NCI-H2029 treated with DMSO at 0.1 percent for 48 hours (cell line): ENCODE measurements at places on chromosomes 16 and 17.

DNA sequence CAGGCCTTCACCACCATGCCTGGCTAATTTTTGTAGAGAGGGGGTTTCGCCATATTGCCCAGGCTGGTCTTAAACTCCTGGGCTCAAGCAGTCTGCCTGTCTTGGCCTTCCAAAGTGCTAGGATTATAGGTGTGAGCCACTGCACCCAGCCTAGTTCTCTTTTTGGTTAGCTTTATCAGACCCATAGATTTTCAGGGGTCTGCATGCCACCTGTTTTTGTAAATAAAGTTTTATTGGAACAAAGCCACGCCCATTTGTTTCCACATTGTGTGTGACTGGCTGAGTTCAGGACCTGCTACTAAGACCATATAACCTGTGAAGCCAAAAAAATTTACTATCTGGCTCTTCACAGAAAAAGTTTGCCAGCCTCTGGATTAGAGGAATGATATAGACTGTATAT is 7.6 kb downstream of the PSMD11 start:
- no peak for DNase-seq

DNA sequence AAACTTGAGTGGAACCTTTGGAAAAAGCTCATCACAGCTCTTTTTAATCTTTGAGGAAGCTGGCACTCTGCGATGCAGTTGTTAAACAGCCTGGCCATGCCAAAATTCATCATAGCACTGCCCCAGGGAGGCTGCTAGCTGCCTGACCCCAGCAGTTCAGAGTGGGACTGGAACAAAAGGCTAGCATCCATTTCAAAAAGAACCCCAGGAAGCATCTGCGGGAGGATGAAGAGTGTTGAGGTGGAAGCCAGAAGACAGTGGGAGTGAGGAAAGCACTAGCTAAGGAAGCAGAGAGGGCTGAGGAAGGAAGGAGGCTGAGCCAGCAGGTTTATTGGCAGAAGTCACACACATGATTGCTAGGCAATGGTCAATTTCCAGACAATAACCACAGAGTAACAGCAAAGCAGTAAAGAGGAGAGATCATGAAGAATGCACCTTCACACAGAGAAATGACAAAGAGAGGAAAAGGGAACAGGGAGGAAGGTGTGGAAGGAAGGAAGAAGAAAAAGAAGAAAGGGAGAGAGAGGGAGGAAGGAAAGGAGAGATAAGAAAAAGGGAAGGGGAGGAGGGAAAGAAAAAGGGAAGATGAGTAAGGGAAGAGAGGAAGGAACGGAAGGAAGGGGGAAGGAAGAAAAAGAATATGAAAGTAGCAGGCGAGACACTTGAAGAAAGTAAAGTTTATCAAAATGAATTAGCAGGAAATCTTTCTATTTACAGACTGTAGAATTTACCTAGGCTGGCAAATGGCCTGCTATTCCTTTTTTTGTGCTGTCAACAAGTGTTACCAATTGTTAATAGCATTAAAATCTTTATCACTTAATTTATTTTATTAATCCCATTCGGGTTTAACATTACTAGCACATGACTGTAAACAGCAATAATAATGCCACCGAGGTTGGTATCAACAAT is 270.0 kb upstream of the PSMD7 start:
- no peak for DNase-seq

DNA sequence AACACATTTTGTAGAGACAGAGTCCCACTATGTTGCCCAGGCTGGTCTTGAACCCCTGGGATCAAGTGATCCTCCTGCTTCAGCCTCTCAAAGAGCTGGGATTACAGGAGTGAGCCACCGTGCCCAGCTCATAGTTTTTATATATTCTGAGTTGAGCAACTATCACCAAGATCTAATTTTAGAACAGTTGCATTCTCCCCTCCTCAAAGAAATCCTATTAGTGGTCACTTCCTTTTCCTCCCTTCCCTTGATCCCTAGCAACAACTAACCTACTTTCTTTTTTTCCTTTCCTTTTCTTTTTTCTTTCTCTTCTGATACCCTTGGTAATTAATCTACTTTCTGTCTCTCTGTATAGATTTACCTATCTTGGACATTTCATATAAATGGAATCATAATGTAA is 61.5 kb upstream of the B4GALNT2 start:
- DNase-seq, result no peak

- DNase-seq, result no peak
Measured at GRCh38 chr16:70635336-70636016, 10.9 kb upstream of the IL34 start.

DNA sequence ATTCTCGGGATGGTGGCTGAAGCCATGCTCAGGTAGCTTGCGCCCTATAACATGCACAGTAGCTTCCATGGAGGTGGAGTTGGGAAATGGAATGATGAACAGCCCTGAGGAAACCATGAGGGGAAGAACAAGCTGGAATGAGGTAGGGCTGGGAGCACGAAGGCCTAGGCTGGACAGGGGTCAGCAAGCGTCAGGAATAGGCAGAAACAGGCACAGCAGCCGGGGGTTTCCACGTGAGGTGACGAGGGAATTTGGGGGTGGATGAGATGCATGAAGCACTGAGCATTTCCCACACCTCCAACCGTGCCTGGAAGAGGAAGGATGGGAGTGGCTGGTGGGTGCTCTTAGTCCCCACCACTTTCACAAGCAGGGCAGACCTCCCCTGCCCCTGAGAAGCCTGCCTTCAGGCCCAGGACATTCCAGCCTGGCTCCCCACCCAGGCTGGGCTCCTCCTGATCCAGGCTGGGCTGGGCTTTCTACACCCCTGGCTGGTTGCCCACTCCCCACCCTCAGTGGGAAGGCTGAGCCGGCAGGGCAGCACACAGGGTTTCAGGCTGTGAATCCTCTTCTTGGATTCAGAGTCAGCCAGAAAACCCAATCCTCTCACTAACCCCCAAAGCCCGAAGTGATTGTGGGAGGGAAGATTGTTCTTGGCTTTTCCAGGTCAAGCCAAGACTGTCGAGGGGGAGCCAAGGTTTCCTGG is 21.9 kb downstream of the PLEKHG4 start:
- DNase-seq, result no peak

DNA sequence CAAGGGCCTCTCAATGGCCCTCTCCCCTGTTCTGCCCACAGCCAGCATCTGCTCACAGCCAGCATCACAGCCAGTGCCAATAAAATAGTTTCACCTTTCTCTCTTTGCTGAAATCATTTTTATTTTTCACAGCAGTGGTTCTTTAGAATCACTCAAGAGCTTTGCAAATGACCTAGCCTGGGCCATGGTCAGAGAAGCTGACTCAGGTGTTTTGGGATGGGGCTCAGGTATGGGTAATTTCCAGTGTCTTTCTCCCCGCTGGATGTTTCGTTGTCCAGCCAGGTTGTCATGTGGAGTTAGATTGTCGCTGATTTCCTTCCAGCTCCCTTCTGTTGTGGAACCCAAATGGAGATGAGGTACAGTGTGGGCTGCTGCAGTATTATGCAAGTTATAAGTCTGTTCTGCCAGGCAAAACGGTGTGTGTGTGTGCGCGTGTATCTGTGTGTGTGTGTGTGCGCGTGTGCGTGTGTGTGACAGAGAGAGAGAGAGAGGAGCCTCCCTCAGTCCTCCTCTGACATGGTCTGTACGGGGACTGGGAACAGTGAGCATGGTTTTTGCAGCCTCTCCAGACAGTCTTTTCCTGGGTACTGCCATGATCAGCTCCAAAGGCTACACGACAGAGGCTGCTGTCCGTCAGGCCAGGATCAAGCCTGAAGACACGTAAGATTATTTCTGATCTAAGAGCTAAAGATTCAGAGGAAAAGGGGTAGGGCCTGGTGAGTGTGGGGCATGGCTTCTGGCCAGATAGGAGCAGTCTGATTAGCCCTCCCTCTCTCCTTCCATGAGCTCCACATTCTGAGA is 1.4 kb upstream of the PMP22 start:
- DNase-seq, result no peak
